Glomerular endothelial cell (primary cell): ENCODE measurements at places on chromosomes 7 and 10. TPM values are rescaled to one million over a fixed set of nuclear protein-coding genes. Genes with fewer than 3 reads are reported as not detected.

The SPDYE1 gene
- total RNA-seq: not detected in 2 replicates

The NCF1 gene
- 0.73 TPM in 1 of 2 replicates, not detected in the other for total RNA-seq

The ARHGEF35 gene
- total RNA-seq: 0.73 TPM in 1 of 2 replicates, not detected in the other

The PAX4 gene
- not detected in 2 replicates for total RNA-seq

The JAKMIP3 gene
- 0.05 and 0.12 TPM in 2 replicates for total RNA-seq

The PRKG1 gene
- total RNA-seq: 1.6 and 4.9 TPM in 2 replicates

The VDAC2 gene
- 143 and 179 TPM in 2 replicates for total RNA-seq

The CELF2 gene
- 31.3 and 37.6 TPM in 2 replicates for total RNA-seq

The FBXL15 gene
- 9.6 and 11.5 TPM in 2 replicates for total RNA-seq

The CLCN1 gene
- total RNA-seq: not detected in 2 replicates

The PLEKHS1 gene
- total RNA-seq: not detected in 2 replicates

The TMEM140 gene
- total RNA-seq: 11.7 and 42.1 TPM in 2 replicates

The ST8SIA6 gene
- 0.76 TPM in 1 of 2 replicates, not detected in the other for total RNA-seq

The DNAAF5 gene
- 48.7 and 50.2 TPM in 2 replicates for total RNA-seq

The LAMB1 gene
- total RNA-seq: 458 and 732 TPM in 2 replicates

The LHFPL3 gene
- total RNA-seq: not detected in 2 replicates

The MRC1 gene
- 10.6 and 23.8 TPM in 2 replicates for total RNA-seq

The SLC39A12 gene
- total RNA-seq: not detected in 2 replicates

The CYP26C1 gene
- 0.05 and 1.1 TPM in 2 replicates for total RNA-seq

The PIK3CG gene
- total RNA-seq: 8.8 and 14.8 TPM in 2 replicates

The HOXA11 gene
- 2.0 and 5.0 TPM in 2 replicates for total RNA-seq

The AGAP5 gene
- 0.58 and 4.7 TPM in 2 replicates for total RNA-seq

The CLDN3 gene
- total RNA-seq: not detected in 2 replicates

The NACAD gene
- 7.3 and 7.9 TPM in 2 replicates for total RNA-seq

The TEX36 gene
- total RNA-seq: not detected in 2 replicates

The AZGP1 gene
- not detected in 2 replicates for total RNA-seq

The NAT16 gene
- total RNA-seq: not detected in 2 replicates

The GIMAP1 gene
- 6.5 and 12.1 TPM in 2 replicates for total RNA-seq

The MPP7 gene
- 0.34 and 0.35 TPM in 2 replicates for total RNA-seq

The AKR1C4 gene
- total RNA-seq: not detected in 2 replicates

The RNF32 gene
- total RNA-seq: 0.12 and 0.15 TPM in 2 replicates

The AGR3 gene
- total RNA-seq: not detected in 2 replicates

The SLC13A1 gene
- total RNA-seq: not detected in 2 replicates

The MKX gene
- 0.19 TPM in 1 of 2 replicates, not detected in the other for total RNA-seq

The AS3MT gene
- total RNA-seq: 0.58 and 0.82 TPM in 2 replicates

The REPIN1 gene
- 96.1 and 182 TPM in 2 replicates for total RNA-seq

The ANXA8L1 gene
- 0.06 TPM in 1 of 2 replicates, not detected in the other for total RNA-seq

The GPER1 gene
- total RNA-seq: 1.4 and 1.8 TPM in 2 replicates
